ENCODE measurements at places on chromosomes 1 and 21. TPM values are rescaled to one million over a fixed set of nuclear protein-coding genes. Genes with fewer than 3 reads are reported as not detected.

CSF3R gene
- 5.2 TPM for polyA plus RNA-seq

VWA5B1 gene
- polyA plus RNA-seq, result 2.5 TPM

DNA sequence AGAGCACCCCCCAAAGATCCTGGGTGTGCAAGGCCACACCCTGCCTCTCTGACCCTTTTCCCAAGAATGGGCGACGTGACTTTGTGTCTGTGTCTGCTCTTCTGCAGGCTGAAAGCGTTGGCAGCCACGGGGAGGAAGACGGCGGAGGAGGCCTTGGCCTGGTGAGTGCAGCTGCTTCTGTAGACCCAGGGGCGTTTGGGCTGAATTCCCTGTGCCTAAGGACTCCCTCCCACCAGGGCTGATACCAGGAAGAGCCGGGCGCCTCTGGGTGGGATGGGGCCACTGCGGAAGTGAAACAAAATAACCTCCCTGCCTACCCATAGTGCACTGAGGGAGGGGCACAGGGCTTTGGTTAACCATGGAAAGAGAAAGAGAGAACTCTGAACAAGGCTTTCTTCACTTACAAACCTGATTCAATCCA is 2.5 kb downstream of the UBASH3A start:
- no peak for DNase-seq

GRCh38 chr1:231442735-231443134 is 20.6 kb upstream of the EGLN1 start:
- DNase-seq, result no peak

DNA sequence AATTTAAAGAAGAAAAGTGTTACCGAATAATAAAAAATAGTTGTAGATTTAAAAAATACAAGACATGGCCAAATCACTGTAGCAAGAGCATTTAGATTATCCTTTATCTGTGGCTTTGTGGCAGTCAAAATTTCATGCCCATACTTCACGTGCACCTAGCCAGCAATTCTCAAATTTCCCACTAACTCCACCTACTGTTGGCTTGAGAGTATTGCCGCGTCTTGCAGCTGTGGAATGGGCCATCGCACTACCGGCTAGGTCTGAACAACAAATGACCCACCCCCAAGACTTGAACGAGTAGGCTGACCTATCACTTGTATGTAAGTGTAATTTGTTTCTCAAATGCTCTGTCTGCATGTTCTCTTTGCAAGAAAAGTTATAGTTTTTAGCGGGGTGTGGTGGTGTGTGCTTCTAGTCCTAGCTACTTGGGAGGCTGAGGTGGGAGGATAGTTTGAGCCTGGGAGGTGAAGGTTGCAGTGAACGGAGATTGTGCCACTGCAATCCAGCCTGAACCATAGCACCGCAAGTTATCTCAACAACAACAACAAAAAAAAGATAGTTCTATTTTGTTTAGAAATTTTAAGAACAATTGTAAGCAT is 4.1 kb downstream of the KRTAP13-4 start:
- no peak for DNase-seq

DNA sequence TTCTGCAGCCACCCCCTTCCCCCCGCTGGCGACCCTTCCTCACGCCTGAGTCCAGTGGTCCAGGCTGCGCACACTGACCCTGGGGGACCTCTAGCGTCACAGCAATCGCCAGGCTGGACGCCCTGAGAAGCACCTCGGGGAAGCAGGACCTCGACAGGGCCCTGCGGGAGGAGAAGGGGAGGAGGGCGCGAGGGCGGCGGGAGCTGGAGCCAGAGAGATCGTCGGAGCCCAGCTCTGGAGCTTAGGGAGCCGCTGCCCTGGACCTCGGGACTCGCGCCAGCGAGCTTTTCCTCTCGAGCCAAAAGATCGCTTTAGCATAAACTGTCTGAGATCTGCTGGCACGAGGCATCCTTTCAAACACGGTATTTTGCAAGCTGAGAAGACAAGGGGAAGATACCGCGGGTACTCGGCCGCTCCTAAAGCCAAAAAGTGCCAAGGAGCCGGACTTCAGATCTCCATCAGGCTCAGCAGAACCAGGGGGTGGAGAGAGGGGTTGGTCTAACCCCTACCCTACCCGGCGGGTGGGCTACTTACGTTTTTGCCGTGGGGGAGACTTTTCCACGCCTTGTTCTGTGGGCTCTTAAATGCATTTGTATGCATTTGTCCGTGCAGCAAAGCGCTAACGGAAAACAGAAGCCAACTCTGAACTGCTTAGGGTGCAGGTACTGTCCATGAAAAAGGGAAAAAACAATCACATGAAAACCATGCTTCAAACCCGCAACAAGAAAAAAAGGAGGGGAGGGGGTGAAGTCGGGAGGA is 586 bp downstream of the COL24A1 start:
- peak; percentile 36 for DNase-seq

- no peak for DNase-seq
Measured at GRCh38 chr1:164495905-164496304, 63.1 kb upstream of the PBX1 start.

PWP2 gene
- polyA plus RNA-seq, result 3.8 TPM

ASCL5 gene
- 0.15 TPM for polyA plus RNA-seq

GRCh38 chr1:36087233-36088123 is 1.2 kb upstream of the ADPRS start:
- DNase-seq, result no peak

GRCh38 chr1:236938760-236939159 is 65.5 kb downstream of the MT1HL1 start:
- DNase-seq, result no peak

DNA sequence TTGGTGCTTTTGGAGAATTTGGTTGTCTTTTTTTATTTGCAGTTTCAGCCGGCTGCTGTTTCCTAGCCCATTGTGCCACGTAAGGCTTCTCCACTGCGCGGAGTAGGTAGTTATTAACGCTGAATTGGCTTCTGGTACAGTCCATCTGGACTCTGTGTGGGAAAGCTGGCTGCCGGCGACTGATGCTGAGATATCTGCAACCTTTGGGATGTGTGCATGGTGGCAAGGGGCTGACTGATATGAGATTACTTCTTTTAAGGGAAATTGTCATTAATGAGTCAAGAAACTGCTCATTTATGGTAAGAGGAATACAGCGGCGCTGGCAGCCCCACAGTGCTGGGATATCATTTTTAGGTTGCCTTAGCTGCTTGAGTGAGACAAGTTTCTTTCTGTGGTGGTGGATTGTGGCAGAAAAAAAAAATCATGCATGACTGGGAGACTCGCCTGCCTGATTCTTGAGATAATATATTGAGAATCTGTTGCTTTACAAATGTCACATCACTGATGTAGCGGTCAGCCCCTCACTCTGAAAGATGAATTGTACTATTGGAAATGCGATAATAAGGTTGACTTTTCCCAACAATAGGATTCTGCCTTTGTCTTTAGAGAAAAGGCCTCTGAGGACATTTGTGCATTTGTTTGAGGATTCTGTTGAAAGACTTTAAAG is 2.5 kb upstream of the ELAVL4 start:
- no peak for DNase-seq

- no peak for DNase-seq
Measured at GRCh38 chr1:186841599-186841998, 12.8 kb downstream of the PLA2G4A start.

DNA sequence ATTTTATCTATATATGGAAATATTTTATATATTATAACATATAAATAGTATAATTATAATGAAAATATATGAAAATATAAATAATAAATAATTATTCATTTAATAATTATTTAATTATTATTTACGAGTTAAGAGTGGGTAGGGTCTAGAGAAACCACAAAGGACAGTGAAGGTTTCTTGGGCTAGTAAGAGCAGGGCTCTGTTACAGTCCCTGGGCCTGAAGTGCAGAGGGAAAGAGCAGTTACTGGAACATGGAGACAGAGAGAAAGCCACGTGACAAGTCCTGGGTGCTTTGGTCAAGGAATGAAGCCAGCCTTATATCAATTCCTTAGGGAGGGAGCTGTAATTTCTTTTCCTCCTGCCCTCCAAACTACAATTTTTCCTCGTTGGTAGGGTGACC is 117.2 kb upstream of the OLIG2 start:
- DNase-seq, result no peak

DNA sequence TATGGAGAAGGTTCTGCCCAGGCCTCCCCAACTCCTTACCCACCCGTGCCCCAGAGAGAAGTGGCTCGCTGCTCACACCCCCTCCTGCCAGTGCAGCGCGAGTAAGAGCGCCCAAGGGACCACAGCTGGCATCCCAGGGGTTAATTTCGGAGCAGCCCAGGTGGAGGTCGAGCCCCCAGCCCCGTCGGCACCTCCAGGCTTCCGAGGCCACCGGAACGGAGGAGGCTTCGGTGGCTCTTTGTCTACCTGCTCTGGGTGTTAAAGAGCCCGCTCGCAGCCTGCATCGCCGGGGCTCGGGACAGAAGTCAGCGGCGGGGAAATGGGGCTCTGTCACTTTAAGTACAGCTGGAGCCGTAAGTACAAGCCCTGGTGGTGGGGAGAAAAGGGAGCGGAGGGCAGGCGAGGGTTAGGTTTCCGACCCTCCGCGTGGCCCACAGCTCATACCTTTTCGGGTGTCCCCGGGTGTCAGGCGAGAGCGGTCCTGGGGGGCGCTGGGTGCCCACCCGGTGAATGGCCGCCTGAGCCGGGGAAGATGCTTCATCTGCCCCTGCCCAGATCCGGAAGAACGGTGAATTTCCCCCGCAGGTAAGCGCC is 89.4 kb upstream of the IPO9 start:
- peak; percentile 62 for DNase-seq

DNA sequence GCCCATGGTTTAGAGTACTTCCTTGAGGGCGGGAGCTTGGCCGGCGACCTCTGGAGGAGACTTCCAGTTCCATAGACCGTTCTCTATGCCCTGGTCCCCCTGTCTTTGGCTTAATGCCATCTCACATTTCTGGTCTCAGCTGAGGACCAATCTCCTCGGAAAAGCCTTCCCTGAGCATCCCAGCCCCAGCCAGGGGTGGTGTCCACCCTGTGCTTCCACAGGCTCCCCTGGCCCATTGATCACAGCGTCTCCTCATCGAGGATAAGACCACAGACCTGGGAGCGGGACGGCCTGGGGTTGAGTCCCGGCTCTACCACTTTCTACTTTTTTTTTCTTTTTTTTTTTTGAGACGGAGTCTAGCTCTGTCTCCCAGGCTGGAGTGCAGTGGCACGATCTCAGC is 14.5 kb downstream of the WNT4 start:
- DNase-seq, result no peak

- DNase-seq, result no peak
Measured at GRCh38 chr1:59761443-59761842, 53.3 kb upstream of the HOOK1 start.

DNA sequence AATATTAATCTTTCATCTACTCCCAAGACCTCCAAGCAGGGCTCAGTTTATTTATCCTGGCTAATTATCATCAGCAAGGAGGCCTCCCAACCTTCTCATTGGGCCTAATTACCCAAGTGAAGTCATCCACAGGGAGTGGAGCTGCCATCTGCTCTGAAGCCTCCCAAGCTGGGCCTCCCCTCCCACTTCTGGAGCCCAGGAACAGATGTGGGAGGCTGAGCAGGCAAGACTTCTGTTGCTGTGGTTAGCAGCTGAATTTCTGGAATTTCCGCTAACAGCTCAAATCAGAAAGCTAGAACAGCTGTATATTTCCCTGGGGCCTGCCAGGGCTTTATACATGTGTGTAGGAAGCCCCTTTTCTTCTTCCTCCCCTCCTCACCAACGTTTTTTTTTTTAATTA is 127.5 kb downstream of the UCK2 start:
- peak; percentile 25 for DNase-seq

IGSF21 gene
- polyA plus RNA-seq, result 0.12 TPM

GRCh38 chr1:247079141-247079874 is 697 bp upstream of the ZNF670 start:
- DNase-seq, result no peak

DNA sequence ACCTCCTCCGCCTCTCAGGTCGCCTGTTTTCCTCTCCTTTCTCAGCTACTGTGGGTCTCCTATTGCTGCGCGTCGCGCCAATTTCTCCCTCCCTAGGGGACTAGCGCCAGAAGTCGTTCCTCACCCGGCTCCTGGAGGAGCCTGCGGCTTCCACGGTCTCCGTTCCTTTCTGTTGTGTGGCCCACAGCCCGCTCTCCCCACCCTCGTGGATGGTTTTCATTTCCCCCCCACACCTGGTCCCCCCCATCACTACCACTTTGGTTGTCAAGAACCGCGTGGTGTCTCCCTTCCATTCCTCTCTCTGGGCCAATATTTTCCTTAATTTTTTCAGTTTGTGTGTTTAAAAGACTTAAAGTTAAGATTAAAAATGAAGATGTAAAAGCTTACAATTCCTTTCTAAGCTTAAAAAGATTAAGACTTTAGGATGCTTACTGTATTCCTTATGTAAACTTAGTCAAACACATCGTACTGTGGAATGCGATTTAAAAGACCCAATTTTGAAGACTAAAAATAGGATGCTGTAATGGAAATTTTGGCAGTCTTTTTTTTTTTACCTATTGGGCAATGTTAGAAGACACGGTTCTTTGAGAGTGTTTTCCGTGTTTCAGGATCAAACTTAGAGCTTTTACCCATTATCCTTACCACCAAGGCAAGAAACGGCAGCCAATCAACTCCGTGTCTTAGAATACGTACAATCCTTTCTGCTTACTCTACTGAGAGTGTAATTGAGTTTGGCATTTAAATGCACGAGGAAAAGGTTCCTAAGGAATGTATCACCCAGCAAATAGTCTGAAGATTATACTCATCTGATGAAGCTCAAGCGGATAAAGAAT is 773 bp downstream of the CNST start:
- DNase-seq, result no peak

DNA sequence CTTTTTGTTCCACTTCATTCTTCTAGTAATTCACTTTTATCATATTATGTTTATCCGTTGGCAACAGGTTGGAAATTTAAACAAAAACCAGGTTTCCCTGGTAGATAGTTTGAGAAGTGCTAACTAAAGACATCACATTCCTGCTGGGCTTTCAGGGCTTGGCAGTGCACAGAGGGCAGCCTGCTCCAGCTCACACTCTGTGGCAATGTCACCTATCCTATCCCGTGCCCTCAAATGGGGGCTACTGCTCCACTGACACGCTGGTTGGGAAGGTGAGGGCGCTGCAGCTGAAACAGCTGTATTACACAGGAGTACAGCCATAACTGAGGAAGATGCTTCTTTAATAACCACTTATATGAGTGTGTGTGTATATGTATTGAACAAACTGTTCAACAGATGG is 49.7 kb downstream of the RCAN1 start:
- DNase-seq, result no peak

DNA sequence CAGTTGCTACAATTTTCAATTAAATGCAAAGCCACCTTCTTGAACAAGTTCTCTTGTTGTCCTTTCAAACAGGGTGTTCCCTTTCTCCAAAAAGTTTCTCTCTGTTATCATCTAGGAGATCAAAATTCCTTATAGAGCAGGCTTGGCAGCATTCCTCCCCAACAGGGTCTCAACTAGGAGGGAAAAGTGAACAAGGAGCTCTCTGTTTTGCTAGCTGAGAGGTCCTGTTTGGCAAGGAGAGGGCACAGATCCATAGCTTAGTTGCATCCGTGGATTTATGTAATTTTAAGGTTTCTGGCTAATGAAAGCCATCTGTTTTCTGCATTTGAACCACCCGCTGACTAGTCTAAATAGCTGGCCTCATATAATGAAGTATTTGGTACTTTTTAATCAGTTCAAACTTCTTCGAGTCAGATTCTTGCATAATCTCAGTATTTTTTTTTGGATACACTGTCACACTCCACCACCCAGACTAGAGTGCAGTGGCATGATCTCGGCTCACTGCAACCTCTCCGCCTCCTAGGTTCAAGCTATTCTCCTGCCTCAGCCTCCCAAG is 54.0 kb downstream of the APP start:
- peak; percentile 37 for DNase-seq

GRCh38 chr1:224458996-224459395 is 24.4 kb upstream of the WDR26 start:
- DNase-seq, result no peak
